Right forelimb (tissue), 1 donor: ENCODE measurements at places on chromosomes 11 and 22.

DNA sequence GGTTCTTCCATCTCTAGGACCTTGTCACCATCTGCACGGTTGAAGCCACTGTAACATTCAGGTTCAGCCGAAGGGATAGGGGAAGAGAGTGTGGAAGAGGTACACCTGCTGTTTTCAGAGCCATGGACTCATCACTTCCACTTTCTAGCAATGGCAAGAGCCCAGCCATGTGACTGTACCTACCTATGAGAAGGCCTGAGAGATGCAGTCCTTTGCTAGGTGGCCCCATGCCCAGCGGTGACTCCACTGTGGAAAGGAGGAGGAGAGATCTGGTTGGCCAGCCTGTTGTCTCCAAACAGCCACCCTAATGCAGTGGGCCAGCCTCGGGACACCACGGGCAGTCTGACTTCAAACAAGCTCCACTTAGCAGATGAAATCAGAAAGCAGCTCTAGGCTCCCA is 16.0 kb downstream of the RASD2 start:
- no peak for DNase-seq

GRCh38 chr22:39894554-39895092 is 1.1 kb upstream of the ENTHD1 start:
- no peak for DNase-seq

DNA sequence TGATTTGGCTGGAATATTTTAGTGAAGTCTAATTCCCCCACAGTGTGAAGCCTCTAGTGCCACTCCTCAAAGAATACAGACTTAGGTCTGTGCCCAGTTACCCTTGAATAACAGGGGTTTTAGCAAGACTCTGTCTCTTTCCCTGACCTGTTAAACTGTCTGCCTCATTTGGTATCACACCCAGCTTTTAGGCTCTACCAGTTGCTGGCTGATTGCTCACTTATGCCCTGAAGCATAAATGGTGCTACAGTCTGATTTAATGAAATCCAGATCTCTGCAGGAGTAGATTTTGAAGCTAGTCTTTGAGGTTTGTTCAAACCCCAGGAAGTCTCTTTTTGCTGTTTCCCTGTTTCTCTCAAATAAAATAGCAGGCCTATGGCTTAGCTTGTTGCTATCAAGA is 45.2 kb upstream of the LIPT2 start:
- DNase-seq: no peak

DNA sequence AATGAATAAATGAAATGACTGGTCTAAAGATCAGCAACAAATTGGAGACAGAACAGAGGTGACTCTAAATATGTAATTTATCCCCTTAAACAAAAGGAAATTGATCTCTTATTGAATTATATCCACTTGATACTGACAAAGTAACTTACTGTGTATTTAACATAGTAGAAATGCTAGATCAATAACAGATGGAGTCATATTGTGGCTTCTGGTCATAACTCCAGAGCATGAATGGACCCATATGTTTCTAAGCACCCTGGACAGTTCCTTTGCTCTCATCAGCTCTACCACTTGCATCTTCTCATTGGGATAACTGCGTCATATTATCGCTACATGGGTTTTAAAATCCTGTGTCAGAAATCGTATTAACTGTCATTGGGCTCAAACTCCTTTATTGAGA is 222.3 kb downstream of the ETS1 start:
- no peak for DNase-seq

- DNase-seq: no peak
Observed at GRCh38 chr11:18010977-18011586, 1.8 kb downstream of the SERGEF start.

GRCh38 chr11:107706531-107706930 is 5.3 kb downstream of the SLN start:
- DNase-seq: no peak

DNA sequence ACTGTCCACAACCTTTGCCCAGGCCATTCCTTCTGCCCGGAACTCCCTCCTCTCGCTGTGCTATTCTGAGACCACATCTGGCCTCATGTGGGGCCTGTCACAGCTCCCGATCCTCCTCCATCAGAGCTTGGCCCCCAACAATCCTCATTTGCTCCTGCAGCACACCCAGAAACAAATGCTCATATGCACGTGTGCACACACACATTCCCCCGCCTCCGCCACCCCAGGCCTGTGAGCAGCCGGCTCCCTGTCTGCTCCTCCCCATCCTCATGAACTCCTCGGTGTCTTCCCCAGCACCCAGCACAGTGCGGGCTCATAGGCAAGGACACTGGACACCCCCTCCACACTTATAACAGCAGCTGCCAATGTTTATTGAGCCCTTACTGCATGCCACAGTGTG is 29.7 kb upstream of the PICK1 start:
- no peak for DNase-seq

- DNase-seq: no peak
Observed at GRCh38 chr22:37186228-37186996, 1.6 kb downstream of the C1QTNF6 start.

DNA sequence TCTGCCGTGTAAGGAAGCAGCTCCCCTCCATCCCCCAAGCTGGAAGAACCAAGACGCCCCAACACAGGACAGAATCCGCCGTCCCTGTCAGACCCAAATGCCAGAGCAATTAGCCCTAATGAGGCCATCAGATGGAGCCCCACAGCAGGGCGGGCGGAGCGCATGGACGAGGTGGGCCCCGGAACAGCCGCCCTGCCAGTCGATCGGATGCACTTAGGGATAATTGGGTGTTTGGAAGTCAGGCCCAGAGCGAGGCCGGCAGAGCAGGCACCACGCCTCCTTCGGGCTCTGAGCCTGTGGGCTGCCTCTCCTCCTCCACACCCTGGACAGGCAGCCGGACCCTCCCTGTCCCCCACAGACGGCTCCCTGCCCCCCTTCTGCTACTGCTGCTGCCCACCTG is 5.5 kb upstream of the TH start:
- DNase-seq: no peak

DNA sequence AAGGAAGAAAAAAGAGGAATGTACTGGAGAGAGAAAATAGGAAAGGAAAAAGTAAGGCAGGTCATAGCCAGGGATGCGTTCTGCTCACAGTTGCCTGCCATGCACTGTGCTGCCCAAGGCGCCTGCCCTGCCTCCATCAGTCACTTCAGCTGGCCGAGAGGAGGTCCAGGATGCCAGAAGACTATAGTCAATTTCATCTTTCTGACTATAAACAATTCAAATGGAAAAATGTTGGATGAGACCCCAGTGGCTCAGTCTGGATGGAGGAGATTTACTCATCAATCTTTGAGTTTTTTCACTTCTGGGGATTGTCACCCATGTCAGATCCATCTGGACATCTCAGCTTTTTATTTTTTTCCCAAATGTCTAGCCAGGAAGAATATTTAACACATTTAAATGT is 36.7 kb upstream of the CLMP start:
- DNase-seq: no peak

- no peak for DNase-seq
Observed at GRCh38 chr11:59199546-59200422, 12.9 kb downstream of the MPEG1 start.

- DNase-seq: no peak
Observed at GRCh38 chr11:44876906-44877305, 73.8 kb downstream of the TP53I11 start.

GRCh38 chr11:67436459-67437081 is 912 bp downstream of the PTPRCAP start:
- no peak for DNase-seq

GRCh38 chr11:63882555-63883242 is 34.3 kb downstream of the RCOR2 start:
- no peak for DNase-seq

- no peak for DNase-seq
Observed at GRCh38 chr11:119346605-119347004, at the start of gene MFRP. TSS of gene MFRP (minus strand) at chr11:119346705. CDS start at chr11:119346513, 192 bp downstream.

- no peak for DNase-seq
Observed at GRCh38 chr22:21642584-21643448, 714 bp downstream of the SDF2L1 start.

GRCh38 chr11:70796648-70797227 is 398.4 kb downstream of the CTTN start:
- DNase-seq: no peak

DNA sequence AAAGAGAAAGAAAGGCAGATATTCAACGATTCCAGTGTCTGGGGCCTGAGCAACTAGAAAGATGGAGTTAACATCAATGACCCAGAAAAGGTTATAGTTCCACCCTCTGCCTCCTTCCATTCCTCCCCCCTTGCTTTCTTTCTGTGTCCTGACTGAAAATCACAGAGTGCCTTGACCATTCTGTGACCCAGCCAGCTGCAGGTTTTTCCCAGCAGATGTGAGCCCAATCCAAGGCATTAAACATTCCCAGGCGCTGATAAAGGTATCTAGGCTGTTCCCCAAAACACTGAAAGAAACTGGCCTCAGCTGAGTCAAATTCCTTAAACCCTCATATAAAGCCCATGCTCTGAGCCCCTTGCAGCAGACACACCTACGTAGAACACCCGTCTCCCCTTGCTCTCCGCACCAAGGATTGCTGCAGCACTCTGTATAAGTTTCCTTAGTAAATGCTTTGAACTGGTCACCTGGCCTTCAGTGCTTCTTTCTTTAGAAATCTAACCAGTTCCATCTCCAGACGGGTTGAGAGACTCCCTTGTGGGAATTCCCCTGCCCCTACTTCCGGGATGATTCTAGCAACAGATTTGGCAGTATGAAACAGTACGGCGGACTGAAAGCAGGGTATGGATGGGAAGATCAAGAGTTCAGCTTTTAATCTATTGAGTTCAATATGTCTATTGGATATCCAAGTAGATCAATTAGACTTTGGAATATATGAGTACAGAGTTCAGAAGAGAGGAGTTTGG is 48.8 kb upstream of the ZC3H12C start:
- DNase-seq: no peak

DNA sequence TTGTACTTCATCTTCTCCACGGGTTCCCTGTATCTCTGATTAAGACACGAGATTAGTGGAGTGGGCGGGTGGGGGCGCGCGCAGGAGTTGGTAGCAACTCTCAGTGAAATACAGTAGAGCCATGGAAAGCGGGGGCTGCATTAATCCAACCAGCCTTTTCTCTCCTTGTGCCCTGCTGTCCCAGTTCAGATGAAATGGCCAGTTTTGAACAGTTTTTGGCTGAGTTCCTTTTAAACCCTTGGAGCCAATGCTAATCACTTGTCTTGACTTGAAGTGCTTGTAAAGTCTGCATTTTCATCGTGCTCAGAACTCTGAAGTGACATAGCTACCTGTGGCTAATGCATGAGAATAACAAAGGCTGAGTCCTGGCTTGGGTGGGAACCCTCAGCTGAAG is 734 bp upstream of the TMEM123 start:
- no peak for DNase-seq
